ENCODE measurements at places on chromosomes 1 and 21. TPM values are rescaled to one million over a fixed set of nuclear protein-coding genes. Genes with fewer than 3 reads are reported as not detected.

Gene EPHA10
- 1.3 TPM for total RNA-seq

Gene PLA2G2D
- total RNA-seq, result not detected

Gene S100A3
- not detected for total RNA-seq

GRCh38 chr1:194870860-194871259, 1684.4 kb upstream of the B3GALT2 start:
- no peak for DNase-seq
- no peaks in the 10 kb centered on the region for H3K27me3 ChIP-seq
- H3K36me3 ChIP-seq, result no peaks in the 10 kb centered on the region

DNA sequence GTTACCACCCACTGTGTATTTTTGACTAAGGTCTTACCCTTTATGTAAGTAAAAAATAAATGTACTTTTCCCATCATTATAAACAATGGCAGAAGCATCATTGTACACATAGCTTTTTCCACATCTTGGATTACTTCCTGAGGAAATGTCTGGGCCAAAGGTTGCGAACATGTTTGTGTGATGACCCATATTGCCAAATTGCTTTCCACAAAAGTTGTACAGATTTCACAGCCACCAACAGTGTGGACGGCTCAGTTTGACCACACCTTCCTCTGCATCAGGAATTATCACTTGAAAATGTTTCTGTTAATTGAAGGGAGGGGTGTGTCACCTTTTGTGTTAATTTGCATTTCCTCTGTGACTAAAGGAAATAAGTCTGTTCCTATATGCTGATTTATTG, 25.7 kb downstream of the AKNAD1 start:
- no peaks in the 10 kb centered on the region for H3K4me1 ChIP-seq
- H3K36me3 ChIP-seq, result no peaks in the 10 kb centered on the region
- no peaks in the 10 kb centered on the region for H3K27me3 ChIP-seq
- no peak overlapping the region for H3K4me3 ChIP-seq

GRCh38 chr21:32167513-32167912, 111.3 kb downstream of the MIS18A start:
- no peak overlapping the region for H3K27ac ChIP-seq
- no peaks in the 10 kb centered on the region for H3K36me3 ChIP-seq
- H3K4me3 ChIP-seq, result no peak overlapping the region
- no peaks in the 10 kb centered on the region for H3K27me3 ChIP-seq
- DNase-seq, result no peak
- H3K4me1 ChIP-seq, result no peaks in the 10 kb centered on the region

GRCh38 chr1:19484338-19484797, 971 bp downstream of the CAPZB start:
- peak overlapping the region; percentile 93 for H3K27ac ChIP-seq
- H3K36me3 ChIP-seq, result peaks cover 16% of the 10 kb centered on the region
- peak; percentile 33 for DNase-seq

- H3K4me1 ChIP-seq, result peaks cover 44% of the 10 kb centered on the region
- no peak for DNase-seq
- no peaks in the 10 kb centered on the region for H3K27me3 ChIP-seq
- H3K36me3 ChIP-seq, result no peaks in the 10 kb centered on the region
These were observed 23.0 kb downstream of the S100A10 start for GRCh38 chr1:151970626-151971025.

GRCh38 chr1:40911105-40911504, 48.9 kb upstream of the CITED4 start:
- peaks cover 4% of the 10 kb centered on the region for H3K4me1 ChIP-seq
- no peak for DNase-seq
- no peak overlapping the region for H3K4me3 ChIP-seq
- H3K36me3 ChIP-seq, result no peaks in the 10 kb centered on the region

GRCh38 chr1:31848381-31848897, 32.6 kb upstream of the SPOCD1 start:
- DNase-seq, result no peak
- H3K4me1 ChIP-seq, result no peaks in the 10 kb centered on the region
- H3K27ac ChIP-seq, result no peak overlapping the region

- peak overlapping the region; percentile 85 for H3K4me3 ChIP-seq
- H3K36me3 ChIP-seq, result peaks cover 7% of the 10 kb centered on the region
- H3K4me1 ChIP-seq, result peaks cover 30% of the 10 kb centered on the region
- H3K27ac ChIP-seq, result no peak overlapping the region
- no peak for DNase-seq
These were observed 548 bp upstream of the MFSD2A start for GRCh38 chr1:39954324-39954869.

GRCh38 chr1:221643404-221644144, 98.3 kb downstream of the DUSP10 start:
- DNase-seq, result no peak
- H3K27me3 ChIP-seq, result no peaks in the 10 kb centered on the region
- peaks cover 14% of the 10 kb centered on the region for H3K4me1 ChIP-seq
- no peak overlapping the region for H3K4me3 ChIP-seq

- H3K4me1 ChIP-seq, result no peaks in the 10 kb centered on the region
- no peak overlapping the region for H3K27ac ChIP-seq
- no peaks in the 10 kb centered on the region for H3K27me3 ChIP-seq
- DNase-seq, result no peak
- H3K36me3 ChIP-seq, result no peaks in the 10 kb centered on the region
These were observed 53.3 kb downstream of the ERO1B start for GRCh38 chr1:236228411-236228810.

- no peak overlapping the region for H3K4me3 ChIP-seq
- H3K4me1 ChIP-seq, result peaks cover 11% of the 10 kb centered on the region
- no peaks in the 10 kb centered on the region for H3K36me3 ChIP-seq
- no peak for DNase-seq
- H3K27me3 ChIP-seq, result no peaks in the 10 kb centered on the region
These were observed 743 bp downstream of the GPR52 start for GRCh38 chr1:174448531-174448883.

DNA sequence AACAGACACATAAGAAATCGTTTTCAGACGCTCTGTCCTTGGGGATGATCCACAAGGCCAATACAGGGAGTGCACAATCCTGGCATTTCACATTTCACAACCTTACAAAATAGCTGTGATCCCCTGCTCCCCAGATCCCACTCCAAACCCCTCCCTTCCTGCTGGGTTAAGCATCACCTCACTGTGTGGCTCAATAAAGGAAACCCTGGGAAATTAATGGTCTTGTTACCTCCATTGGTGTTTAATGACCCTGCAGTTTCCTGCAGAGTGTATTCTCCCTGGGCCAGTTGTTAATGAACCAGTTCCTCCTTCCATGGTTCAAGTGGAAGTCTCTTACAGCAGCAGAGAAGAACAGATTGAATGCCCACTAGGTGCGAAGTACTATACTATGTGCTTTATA, 334.7 kb downstream of the OMA1 start:
- peaks cover 46% of the 10 kb centered on the region for H3K27me3 ChIP-seq
- no peak for DNase-seq
- H3K4me3 ChIP-seq, result no peak overlapping the region
- no peak overlapping the region for H3K27ac ChIP-seq
- H3K4me1 ChIP-seq, result peaks cover 19% of the 10 kb centered on the region

Data from WTC11 (cell line).